ENCODE measurements at places on chromosomes 5 and 9.
A peak's percentile ranks its signal among the peaks of the same experiment; 100 is the strongest.

- no peak for ATAC-seq
Observed at GRCh38 chr5:115774684-115775083, 41.8 kb downstream of the CDO1 start.

GRCh38 chr5:30765227-30765626, 428.3 kb upstream of the CDH6 start:
- no peak for ATAC-seq

DNA sequence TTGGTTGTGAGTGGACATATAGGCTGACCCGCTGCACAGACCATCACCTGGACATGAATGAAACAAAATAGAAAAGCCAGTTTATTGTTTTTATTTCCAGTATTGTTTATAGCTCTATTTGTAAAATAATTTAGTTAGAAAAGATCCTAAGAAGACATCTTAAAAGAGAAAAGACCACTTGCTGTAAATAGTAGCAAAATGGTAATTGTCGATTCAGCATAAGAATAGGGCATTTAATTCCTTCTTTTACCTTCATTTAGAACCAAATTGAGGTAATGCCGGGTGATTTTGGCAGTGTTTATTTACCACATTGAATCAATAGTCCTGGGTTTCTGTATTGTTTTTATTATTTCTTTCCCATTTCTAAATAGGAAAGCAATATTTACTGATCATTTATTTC, 7.4 kb downstream of the TARS1 start:
- no peak for ATAC-seq

DNA sequence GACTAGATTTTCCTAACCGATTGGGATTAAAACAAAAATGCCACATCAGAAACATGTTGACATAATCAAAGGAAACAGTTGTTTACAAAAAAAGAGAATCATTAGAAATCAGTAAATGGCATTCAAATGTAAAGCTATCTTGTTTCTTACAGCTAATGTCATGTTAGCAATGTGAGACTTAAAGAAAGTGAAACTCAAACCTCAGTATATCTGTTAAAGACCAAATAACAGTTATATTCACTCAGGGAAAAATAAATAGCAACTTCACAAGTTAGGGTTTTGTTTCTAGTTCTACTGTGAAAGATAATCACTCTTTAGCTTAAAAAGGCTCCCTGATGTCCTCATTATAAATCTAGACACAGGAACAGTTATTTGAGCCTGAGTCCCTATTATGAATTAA, 189.3 kb upstream of the EFNA5 start:
- no peak for ATAC-seq

GRCh38 chr9:114250648-114251047, 72.2 kb upstream of the ORM1 start:
- no peak for ATAC-seq

- ATAC-seq = no peak
Observed at GRCh38 chr9:78235256-78235761, 566 bp upstream of the CEP78 start.

DNA sequence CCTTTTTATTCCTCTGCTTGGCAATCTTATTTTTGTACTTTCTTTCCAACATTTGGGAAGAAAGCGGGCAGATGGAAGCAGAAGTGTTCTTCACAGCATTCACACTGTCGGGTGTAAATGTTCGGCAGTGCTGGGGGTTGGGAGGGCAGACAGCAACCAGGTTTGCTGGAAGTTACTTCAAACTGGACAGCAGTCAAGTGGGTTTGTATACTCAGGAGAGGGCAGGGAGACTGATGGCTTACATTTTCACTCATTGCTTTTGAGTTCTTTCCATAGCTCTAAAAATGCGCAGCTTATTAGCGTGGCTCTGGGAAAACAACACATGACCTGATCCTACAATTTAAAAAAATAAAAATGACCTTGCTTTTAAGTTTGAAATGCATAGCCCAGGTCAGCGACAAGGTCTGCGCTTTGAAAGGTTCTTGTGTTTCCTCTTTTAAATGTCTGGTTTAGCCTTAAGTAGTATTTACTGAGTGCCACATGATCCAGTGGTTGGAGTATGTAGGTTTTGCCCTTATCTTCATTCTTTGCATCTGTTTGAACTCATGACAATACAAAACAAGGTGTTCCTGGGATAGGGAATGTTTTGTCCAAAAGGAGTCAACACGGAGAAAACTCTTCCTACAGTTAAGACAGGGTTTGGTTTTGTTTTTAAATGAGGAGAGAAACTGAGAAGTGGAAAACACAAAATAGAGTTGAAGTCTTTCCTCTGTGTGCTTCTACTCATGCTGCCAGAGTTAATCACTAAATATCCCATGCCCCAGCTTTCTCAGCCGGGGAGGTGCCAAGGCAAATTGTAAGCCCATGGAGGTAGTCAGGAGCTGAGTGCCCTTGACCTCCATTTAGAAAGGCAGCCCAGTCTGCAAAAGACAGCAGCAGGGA, 132.7 kb upstream of the DMRT1 start:
- no peak for ATAC-seq

- no peak for ATAC-seq
Observed at GRCh38 chr5:84301535-84301934, 83.1 kb downstream of the EDIL3 start.

GRCh38 chr5:131394128-131394527, 130.3 kb downstream of the CDC42SE2 start:
- ATAC-seq = peak; percentile 88

- no peak for ATAC-seq
Observed at GRCh38 chr9:104993291-104993963, 65.5 kb upstream of the ABCA1 start.

GRCh38 chr5:151660616-151661495, 25.9 kb downstream of the SPARC start:
- ATAC-seq = peak; percentile 31

DNA sequence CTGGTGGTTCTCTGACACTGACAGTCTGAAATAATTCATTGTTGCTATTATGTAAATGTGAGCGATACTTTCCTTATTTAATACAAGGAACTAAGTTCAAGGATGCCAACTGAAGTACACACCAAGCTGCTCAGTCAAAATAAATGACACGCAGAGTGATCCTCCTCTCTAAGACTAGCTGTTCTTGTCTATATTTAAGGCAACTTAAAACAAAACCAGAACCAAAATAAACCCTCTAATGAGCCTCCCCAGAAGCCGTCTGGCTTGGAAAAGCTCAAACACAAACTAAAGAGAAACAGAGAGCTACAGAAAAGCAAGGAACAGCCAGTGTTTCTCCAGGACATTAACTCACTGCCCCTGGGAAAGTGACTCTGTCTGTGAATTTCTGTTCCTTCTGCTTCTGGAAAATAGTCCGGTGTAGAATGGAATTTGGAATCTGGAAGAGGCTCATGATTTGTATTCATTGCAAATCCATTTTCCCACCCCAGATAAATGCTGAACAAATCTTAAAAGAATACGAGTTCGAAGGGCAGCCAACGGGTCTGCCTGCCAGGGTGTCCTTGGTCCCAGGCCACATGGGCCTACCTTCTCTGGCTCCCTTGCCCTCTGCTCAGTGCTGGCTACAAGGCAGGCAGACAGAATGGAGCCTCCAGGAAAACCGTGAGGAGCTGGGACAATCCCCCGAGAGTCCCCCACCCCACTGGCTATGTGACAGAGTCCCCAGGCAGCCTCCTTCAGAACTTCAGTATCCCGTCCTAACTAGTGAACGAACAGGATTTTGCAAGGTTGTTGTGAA, 14.8 kb downstream of the GGTA1 start:
- ATAC-seq = no peak

DNA sequence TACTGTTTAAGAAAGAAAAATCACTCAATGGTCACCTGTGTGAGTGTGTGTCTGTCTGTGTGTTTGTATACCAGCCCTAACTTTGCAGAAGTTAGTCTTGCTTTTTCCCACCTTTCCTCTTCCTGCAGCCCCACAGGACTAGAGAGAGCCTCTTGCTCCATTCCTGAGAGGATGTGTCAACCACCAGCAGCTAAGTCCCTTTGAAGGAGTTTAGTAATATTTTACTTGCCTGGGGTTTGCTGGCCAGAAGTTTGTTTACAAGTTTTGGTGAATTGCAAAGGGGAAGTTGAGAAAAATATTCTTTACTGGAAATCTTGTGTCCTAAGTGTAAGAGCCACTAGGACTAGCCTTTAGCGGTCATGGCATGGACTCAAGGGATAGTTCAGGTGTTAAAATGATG, 316.2 kb downstream of the BRINP1 start:
- no peak for ATAC-seq

GRCh38 chr9:114405294-114406034, 17.7 kb upstream of the AKNA start:
- ATAC-seq = peak; percentile 83

DNA sequence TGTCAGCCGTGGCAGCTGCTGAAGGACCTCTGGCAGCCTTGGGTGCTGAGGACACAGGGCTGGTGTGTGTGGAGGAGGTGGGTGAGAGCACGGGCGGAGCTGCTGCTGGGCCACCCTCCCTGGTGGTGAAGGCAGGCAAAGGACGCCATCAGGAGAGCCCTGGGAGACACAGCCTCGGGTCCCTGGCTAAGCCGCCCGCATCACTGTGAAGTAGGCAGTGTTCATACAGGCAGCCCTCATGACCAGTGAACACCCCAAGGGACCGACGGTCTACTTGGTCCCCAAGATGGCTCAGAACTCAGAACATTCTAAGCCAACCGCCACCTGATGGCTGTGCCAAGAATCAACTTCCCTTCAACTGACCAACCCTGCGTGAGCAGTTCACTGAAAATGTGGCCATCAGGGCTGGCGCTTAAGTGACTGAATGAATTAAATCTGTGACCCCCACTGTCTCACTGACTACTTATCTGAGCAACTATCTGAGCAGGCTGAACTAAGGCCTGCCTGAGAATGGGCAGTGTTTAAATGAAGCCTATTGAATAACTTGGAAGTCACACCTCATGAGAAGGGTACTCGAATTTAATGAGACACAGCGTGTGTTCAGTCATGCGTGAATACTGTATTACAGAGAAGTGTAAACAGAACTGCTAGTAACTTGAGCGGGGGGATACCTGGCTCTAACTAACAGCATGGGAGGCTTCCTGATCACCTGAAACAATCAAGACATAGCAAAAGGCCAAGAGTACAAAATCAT, 54.7 kb upstream of the SIMC1 start:
- no peak for ATAC-seq

DNA sequence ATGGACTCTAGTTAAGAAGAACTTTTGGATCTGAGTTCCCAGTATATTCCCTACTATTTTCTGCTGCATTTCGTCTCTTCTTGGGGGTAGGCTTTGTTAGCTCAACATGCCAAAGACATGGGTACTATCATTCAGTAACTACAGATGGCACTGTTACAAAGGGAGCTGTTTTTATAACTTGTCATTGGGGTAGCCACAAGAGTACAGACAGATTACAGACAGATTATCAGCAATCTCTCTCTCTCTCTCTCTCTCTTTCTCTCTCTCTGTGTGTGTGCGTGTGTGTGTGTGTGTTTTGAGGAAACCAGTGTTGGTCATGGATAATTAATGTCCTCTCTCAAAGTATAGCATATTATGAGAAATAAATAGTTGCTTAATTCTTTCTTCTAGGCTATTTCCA, 116.1 kb downstream of the WDR70 start:
- ATAC-seq = no peak

DNA sequence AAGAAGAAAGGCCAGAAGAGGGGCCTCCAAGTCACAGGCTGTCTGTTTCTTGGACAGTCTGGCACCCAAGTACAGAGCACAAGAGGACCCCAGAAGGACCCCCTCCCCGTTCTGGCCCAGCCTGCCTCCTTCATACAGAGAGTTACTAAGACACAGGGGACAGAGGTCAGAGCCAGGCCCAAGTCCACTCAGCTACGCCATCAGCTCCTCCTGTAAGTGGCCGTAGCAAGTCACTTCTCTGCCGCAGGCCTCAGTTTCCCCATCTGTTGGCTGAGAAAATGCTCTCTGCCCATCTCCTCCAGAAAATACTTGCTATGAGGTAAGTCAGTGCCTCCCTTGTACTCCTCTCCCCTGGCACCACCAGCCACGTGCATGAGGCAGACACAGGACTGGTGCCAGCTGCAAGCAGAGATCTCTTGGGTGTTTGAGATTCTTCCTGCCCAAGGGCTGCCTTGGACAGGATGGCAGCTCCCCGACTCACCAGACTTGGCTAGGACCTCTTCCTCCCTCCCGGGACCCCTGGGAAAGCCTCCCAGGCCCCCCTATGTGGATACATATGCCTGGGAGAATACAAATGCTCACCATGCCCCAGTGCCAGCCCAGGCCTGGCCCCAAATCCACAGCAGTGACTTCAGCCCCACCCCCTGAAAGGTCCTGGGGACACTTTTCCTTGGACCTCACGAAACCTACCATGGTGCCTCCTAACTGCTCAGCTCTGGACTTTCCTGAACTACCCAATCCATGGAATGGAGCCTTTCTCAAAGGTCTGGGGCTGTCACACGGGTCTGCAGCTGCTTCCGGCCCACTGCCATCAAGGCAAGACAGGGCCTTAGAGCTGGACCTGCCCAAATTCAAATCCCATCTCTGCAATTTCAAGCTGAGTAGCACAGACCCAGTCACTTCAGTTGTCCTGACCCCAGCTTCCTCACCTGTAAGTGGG, 5.1 kb downstream of the EEIG1 start:
- no peak for ATAC-seq

- peak; percentile 76 for ATAC-seq
Observed at GRCh38 chr5:174503461-174504265, 220.7 kb upstream of the MSX2 start.

DNA sequence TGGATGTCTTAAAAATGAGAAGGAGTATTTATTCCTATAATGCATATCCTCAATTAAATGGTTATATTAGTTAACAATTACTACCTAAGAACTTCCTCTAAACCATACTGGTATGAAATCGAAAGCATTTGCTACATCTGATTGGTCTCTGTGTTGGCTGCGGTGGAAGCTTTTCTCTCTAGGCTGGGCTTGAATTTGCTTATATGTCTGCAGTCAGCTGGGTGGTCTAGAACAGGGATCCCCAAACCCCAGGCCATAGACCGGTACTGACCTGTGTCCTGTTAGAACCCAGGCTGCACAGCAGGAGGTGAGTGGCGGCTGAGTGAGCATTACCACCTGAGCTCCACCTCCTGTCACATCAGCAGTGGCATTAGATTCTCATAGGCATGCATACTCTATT, 112.3 kb downstream of the TLE4 start:
- no peak for ATAC-seq

DNA sequence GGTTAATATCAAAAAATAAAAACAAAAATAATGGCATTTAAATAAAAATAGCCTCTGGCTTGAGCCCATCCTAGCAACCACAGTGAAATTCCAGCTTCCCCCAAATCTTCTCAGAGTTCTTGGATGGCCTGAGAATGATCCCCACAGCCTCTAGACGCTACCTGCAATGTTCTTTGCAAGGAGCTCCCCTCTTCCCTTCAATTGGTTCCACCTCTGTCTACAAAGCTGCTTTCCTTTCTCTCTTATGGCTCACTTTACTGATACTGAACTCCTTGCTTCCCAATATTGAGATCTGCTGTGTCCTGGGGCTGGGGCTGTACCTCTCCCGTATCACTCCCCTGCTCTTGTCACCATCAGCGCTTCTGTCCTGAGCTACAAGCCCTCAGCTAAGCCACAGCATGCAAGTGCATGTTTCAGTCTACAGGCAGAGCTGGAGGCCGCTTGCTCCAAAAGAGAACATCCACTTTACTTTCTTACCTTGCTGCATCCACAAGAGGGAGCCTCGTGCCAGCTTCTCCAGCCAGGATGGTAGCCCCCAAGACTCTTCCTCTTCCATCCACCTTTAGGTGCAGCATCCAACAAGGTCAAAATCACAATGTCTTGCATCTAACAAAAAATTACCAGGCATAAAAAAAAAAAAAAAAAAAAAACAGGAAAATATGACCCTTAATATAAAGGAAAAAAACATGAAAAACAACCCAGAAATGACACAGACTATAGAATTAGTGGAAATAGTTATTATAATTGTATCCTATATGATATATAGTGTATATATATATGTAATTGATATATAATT, 57.4 kb upstream of the PRSS3 start:
- ATAC-seq = peak; percentile 67
